ENCODE measurements at places on chromosomes 4 and X. TPM values are rescaled to one million over a fixed set of nuclear protein-coding genes. Genes with fewer than 3 reads are reported as not detected.

TRPC5OS gene
- not detected for total RNA-seq

- H3K27me3 ChIP-seq, result no peaks in the 10 kb centered on the region
- no peaks in the 10 kb centered on the region for H3K4me1 ChIP-seq
- H3K27ac ChIP-seq, result no peak overlapping the region
- no peak overlapping the region for H3K4me3 ChIP-seq
- DNase-seq, result no peak
Observed at GRCh38 chrX:40976981-40977380, 108.3 kb upstream of the USP9X start.

RASL11B gene
- not detected for total RNA-seq

PTPN13 gene
- total RNA-seq, result 2.6 TPM

- H3K27me3 ChIP-seq, result no peaks in the 10 kb centered on the region
- no peak overlapping the region for H3K4me3 ChIP-seq
- H3K4me1 ChIP-seq, result no peaks in the 10 kb centered on the region
- no peaks in the 10 kb centered on the region for H3K36me3 ChIP-seq
- DNase-seq, result no peak
- H3K27ac ChIP-seq, result no peak overlapping the region
Observed at GRCh38 chr4:147799986-147800555, 68.2 kb downstream of the ARHGAP10 start.

PAGE2B gene
- total RNA-seq, result not detected

GRCh38 chr4:8185295-8185694, 13.8 kb upstream of the SH3TC1 start:
- DNase-seq, result no peak
- H3K27ac ChIP-seq, result no peak overlapping the region
- no peaks in the 10 kb centered on the region for H3K27me3 ChIP-seq

PDHA1 gene
- 374 TPM for total RNA-seq

- peaks cover 5% of the 10 kb centered on the region for H3K36me3 ChIP-seq
- no peak overlapping the region for H3K27ac ChIP-seq
- no peak overlapping the region for H3K4me3 ChIP-seq
- DNase-seq, result no peak
Observed at GRCh38 chr4:13605330-13605729, 22.2 kb downstream of the BOD1L1 start.

GRCh38 chr4:172521248-172521647, 647.4 kb upstream of the GALNT7 start:
- H3K4me3 ChIP-seq, result no peak overlapping the region
- no peaks in the 10 kb centered on the region for H3K27me3 ChIP-seq
- no peak for DNase-seq
- no peaks in the 10 kb centered on the region for H3K36me3 ChIP-seq

DNA sequence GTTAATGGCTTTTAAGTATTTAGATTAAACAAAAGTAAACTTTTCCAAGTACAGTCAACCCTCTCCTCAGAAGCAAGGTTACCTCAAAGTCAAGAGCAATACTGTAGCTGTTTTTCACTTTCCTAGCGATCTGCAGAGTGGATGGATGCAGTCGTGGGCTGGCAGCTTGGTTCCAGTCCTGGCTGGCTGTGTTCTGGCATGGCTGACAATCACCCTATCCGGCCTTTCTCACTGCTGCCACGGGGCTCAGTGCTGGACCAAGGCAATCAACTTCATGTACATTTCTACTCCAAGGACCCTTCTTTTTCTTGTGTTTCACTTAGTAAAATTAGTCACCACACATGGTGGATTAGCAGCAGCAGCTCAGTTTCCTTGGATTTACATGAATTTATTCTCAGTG, 208.3 kb downstream of the GABRB1 start:
- no peaks in the 10 kb centered on the region for H3K27me3 ChIP-seq
- H3K4me3 ChIP-seq, result no peak overlapping the region
- no peak overlapping the region for H3K27ac ChIP-seq
- no peaks in the 10 kb centered on the region for H3K36me3 ChIP-seq
- H3K4me1 ChIP-seq, result no peaks in the 10 kb centered on the region

DNA sequence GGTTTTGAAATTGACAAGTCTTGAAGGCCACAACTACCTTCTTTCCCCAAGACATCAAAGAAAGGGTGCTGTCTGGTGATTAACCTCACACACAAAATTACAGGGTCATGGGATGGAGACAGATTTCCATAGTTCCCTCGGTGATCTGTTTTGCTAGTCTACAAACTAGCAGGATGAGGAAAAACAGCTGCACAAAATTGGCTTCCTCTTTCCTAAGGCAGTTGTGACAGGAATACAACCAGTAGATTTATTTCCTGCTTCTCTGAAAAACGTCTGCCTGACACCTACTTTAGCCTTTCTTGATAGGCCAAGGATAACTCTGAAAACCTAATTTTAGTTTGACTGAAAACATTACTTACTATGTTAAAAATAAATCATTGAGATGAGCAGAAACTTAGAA, 39.6 kb downstream of the DKK2 start:
- no peaks in the 10 kb centered on the region for H3K4me1 ChIP-seq
- H3K27me3 ChIP-seq, result no peaks in the 10 kb centered on the region
- no peaks in the 10 kb centered on the region for H3K36me3 ChIP-seq
- DNase-seq, result no peak
- H3K4me3 ChIP-seq, result no peak overlapping the region
- no peak overlapping the region for H3K27ac ChIP-seq

DNA sequence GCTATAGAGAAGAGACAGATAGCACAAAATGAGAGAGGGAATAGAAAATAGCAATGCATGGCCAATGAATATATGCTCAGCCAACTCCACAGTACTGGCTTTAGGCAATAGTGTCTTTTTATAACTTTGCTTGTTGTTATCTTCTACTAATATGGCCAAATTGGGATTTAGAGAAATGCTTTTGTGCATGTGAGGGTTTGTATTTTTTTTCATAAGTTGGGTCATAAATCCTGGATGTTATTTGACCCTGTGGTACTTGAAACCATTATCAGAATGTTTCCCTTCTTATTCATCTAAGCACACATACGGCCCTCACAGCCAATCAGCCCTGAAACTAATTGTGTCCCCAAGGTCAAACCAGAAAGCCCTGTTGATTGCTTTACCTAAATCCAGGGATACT, 35.2 kb upstream of the LPAR4 start:
- H3K36me3 ChIP-seq, result no peaks in the 10 kb centered on the region
- H3K27ac ChIP-seq, result no peak overlapping the region
- H3K4me3 ChIP-seq, result no peak overlapping the region
- H3K27me3 ChIP-seq, result no peaks in the 10 kb centered on the region
- DNase-seq, result no peak

CYLC1 gene
- not detected for total RNA-seq

All from colonic mucosa (tissue), 4 donors.